Gastroesophageal sphincter (tissue), 4 donors: ENCODE measurements at places on chromosomes 11 and 22.
A peak's percentile ranks its signal among the peaks of the same experiment; 100 is the strongest.

GRCh38 chr11:86670911-86671310 lies 1.5 kb downstream of the ME3 start:
- no peak for ATAC-seq

GRCh38 chr11:125072961-125073590 lies 10.0 kb downstream of the SLC37A2 start:
- no peak for ATAC-seq

DNA sequence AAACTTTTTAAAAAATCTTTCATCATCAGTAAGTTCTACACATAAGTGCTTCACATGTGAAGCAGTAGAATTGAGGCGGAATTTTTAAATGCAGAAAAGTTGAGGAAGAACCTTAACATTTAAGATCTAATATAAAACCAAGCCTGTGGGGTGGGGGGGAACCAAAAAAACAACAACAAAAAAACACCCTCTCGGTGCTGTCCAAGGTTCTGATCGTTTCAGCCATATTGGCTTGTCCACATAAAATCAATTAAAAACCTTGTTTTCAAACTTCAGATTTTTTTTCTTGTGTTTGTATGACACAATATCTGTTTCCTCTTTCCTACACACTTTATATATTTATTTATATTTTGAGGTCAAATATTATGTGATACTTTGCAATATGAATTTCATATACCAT lies 130.0 kb downstream of the WNT7B start:
- no peak for ATAC-seq

DNA sequence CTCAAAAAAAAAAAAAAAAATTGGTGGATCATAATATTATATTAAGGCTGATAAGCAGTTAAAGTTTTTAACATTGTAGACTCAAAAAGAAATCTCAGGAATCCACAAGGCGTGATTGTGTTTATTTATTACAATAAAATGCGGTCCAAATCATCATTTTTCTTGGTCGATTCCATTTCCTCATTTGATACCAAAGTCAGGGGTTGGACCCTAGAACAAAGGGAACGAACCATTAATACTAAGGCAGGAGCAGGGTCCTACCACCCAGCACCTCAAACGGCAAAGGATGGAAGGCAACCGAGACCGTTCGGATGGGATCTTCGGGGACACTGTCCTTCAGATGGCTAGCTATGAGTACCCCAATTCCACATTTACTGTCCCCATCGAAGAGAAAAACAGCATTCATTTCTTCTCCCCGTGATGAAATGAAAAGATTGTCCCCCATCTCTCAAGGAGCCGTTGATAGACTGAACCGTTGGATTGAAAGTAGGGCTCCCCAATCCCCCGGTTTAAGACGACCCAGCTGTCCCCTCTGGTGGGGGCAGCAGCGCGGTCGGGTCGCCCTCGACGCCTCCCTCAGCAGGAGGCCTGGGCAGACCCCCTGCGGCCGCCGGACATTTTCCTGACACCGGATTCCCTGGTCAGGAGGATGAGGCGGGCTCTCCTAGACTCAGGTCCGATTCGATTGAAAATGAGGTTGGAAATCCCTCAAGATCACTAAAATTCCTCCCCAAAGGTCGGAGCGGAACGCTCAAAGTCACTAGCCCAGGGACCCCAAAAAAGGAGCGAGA lies 607 bp downstream of the DMC1 start:
- peak; percentile 6 for ATAC-seq

GRCh38 chr11:93814966-93815633 lies 31.0 kb downstream of the MED17 start:
- no peak for ATAC-seq

- ATAC-seq: peak; percentile 61
Observed at GRCh38 chr11:2480874-2481220, 36.0 kb downstream of the KCNQ1 start.

- no peak for ATAC-seq
Observed at GRCh38 chr11:76740772-76741171, 42.4 kb upstream of the TSKU start.

DNA sequence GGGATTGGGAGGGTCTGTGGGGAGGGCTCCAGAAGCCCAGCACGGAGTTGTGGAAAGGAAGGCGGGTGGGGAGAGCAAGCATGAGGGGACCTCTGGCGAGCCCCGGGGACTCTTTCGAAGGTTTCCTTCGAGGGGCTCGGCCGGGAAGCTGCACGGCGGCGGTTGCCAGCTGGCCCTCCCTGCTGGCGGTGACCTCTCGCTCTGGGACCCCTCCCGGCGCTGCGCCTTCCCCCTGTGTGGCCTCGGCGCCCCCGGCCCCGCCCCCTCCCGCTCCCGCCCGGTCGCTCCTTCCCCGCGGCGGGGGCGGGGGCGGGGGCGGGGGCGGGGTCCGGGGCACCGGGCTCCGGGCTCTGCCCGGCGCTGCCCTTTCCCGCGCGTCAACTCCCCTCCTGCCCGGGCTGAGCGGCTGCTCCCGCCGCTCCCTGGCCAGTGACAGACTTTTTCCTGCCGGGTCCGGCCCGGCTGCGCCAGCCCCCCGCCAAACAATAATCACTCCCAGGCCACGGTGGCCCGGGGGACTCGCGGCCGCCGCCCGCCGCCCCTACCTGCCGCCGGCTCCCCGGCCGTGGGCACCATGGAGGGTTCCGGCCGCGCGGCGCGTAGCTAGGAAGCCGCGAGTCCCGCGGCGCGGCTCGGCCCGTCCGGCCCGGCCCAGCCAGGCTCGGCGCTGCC lies 941 bp downstream of the CLCF1 start:
- peak; percentile 6 for ATAC-seq

GRCh38 chr11:36196411-36196998 lies 92.7 kb downstream of the COMMD9 start:
- no peak for ATAC-seq

DNA sequence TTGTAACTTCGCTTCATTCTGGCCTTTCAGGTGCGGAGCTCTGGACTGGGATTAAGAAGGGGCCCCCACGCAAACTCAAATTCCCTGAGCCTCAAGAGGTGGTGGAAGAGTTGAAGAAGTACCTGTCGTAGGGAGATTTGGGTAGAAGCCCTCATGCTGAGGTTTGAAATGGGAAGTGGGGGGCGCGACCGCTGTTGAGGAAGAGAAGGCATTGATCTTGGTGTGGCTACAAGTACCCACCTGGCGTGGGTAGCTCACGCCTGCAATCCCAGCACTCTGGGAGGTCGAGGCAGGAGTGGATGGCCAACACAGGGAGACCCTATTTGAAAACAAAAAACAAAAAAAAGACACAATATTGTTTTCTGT lies 779 bp downstream of the SELENOH start:
- no peak for ATAC-seq

- no peak for ATAC-seq
Observed at GRCh38 chr11:116078101-116078591, 573.9 kb upstream of the CADM1 start.

DNA sequence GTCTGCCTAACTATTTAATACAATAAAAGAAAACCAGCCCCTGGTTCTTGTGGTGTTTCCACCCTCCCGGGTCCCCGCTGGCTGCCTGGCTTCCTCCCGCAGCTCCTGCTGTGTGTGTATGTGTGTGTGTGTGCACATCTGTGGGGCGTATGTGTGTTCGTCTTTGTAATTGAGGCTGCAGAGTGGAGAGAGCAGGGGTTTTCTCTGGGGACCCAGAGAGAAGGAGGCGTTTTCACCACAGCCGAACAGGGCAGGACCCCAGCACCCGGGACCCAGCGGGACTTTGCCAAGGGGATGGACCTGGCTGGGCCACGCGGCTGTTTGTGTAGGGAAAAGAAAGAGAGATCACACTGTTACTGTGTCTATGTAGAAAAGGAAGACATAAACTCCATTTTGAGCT lies 42.7 kb downstream of the IGLL1 start:
- ATAC-seq: no peak

DNA sequence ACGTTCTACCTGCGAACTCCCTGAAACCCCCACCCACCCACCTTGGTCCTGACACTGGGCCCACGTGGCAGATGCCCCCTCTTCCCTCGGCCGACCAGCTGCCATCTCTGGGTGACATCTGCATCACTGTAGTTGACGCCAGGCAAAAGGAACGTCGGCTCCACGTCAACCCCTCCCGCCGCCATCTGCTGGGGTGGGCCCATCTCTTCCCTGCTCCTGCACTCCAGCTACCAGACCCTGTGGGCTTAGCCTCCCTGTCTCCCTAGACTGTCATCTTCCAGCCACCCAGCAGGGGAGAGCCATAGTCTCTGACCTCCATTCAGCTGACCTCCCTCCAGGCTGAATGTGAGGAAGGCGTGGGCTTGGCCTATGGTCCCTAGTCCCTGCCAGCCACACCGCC lies 21.4 kb downstream of the CHID1 start:
- no peak for ATAC-seq

GRCh38 chr22:39204216-39204615 lies 40.6 kb downstream of the PDGFB start:
- ATAC-seq: no peak

DNA sequence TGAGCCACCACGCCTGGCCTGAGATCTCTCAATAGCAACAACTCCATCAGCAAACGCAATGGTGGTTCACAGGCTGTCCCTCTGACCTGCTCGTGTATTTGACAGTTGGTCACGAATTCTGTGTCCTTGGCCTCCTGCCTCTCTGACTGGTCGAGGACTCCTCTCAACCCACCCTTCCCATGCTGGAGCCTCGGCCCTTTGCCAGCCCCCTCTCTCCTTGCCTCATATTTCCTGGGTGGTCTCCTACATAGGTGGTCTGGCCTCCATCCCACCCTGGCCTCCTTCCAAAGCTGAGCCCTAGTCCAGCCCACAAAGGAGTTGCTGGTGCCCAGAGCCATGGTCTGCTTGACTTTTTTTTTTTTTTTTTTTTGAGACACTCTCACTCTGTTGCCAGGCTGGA lies 11.4 kb upstream of the A4GALT start:
- no peak for ATAC-seq

DNA sequence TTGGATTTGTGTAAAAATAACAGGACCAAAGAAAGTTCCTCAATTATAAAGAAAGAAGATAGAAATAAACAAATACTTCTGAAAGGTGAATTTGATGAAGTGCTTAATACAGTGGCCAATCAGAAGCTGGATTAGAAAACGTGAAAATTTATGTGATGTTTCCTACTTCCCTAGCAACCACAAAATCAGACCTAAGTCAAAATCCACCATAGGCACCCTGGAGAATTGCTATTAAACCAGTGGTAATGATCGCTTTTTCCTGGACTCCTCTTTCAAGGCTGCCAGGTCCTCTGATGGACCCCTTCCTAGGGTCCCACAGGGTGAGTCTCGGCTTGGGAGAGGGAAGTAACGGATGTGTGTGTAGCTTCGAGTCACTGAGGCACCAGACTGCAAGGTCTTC lies 9.6 kb downstream of the WT1 start:
- no peak for ATAC-seq

DNA sequence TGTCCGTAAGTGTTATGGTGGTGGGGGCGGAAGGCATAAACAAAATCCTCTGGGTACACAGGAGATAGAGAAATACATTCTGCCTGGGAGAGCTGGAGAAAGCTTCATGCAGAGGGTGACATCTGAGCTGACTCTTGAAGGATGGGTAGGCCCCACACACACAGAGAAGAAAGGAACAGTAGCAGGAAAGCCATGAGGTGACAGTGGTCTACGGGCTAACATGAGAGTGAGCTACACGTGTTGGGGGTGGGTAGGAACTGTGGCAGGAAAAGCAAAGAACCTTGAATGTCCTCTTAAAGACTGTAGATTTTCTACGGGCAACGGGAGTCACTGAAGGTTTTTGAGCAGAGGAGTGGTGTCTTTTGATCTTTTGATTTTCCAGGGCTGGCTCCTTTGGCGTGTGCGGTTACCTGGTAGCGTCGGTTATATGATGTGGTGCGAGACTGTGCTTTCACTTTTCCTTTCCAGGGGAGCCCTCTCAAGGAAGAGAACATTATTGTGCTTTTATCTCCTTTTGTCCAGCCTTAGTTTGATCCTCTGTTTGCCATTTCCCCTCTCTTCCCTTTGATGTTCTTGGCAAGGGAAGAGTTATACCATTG lies 39.7 kb downstream of the ADAMTS8 start:
- no peak for ATAC-seq

GRCh38 chr11:76658231-76658630 lies 12.3 kb downstream of the LRRC32 start:
- no peak for ATAC-seq

DNA sequence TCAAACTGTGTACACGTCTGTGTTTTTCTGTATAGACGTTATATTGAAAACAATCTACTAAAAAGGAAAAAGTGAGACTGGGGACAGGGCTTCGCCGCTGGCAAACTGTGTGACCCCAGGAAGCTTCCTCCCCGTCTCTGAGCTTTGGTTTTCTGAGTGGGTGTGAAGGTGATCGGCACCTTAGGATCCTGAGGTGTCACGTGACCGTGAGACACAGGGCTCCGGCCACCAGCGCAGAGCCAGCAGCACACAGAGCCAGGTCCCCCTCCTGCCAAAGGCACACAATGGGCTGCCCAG lies 32.0 kb downstream of the KIAA0930 start:
- ATAC-seq: no peak

DNA sequence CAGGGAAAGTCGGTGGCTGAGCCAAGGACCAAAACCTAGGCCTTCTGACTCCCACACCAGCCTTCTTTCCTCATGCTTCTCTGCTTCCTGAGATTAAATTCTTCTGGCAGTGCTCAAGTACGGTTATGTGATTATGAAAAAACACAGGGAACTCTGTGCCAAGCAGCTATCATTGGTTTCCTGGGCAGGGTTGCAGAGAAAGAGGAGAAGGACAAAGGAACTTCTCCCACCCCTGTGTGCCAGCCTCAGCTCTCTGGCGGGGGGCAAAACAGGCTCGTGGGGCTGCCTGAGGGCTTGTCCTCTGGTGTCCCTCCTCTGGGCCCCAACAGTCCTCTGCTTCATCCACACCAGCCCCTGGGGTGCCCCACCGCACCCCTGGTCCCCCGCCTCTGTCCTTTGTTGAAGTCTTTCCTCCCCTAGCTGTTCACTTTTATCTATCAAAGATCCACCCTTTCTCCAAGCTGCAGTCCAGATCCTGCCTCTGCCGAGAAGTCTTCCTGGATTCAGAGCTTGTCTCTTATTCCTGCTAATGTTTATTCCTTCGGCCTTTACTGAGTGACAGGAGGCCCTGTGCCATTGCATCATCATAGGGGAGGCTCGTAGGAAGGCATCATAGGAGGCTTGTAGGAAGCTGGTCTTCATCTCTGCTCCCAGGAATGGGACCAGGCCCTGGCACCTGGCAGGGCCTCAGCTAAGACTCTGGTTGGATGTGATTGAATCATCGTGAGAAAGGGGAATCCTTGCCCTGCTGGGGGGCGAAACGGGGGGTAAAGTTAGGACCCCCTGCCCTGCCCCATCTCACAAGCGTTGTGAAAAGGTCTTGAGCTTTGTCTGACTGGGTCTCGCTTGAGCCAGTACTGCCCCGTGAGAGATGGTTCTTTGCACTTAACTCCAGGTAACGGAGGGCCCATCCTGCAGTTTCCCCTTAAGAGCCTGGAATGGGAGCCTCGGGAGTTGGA lies 11.5 kb upstream of the FTH1 start:
- ATAC-seq: peak; percentile 71
